ENCODE measurements at places on chromosomes 7 and 10.

DNA sequence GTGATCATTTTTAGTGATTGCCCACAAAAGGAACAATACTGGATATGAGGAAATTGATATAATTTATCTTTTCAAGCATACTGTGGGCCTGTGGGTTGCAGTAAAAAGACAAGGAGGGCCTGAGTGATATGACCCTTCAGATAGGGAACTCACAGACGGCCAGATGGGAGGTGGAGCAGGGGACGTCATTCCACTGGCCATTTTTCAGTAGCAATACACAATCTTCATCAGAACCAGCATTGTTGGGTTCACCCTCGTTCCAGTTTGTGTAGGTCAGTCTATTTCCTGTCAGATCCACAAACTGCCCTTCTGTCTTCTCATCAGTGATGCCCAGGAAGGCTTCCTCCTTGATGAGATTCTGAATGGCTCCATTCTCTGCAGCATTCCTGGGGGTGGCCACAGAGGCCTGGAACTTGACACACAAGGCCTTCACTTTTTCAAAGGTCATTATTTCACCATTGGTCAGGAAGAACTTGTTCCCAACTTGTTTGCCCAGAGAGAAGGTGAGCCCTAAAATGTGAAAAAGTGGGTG lies 4.5 kb downstream of the MBL2 start:
- DNase-seq: no peak

GRCh38 chr10:53570221-53570620 lies 797.6 kb upstream of the MBL2 start:
- no peak for DNase-seq

DNA sequence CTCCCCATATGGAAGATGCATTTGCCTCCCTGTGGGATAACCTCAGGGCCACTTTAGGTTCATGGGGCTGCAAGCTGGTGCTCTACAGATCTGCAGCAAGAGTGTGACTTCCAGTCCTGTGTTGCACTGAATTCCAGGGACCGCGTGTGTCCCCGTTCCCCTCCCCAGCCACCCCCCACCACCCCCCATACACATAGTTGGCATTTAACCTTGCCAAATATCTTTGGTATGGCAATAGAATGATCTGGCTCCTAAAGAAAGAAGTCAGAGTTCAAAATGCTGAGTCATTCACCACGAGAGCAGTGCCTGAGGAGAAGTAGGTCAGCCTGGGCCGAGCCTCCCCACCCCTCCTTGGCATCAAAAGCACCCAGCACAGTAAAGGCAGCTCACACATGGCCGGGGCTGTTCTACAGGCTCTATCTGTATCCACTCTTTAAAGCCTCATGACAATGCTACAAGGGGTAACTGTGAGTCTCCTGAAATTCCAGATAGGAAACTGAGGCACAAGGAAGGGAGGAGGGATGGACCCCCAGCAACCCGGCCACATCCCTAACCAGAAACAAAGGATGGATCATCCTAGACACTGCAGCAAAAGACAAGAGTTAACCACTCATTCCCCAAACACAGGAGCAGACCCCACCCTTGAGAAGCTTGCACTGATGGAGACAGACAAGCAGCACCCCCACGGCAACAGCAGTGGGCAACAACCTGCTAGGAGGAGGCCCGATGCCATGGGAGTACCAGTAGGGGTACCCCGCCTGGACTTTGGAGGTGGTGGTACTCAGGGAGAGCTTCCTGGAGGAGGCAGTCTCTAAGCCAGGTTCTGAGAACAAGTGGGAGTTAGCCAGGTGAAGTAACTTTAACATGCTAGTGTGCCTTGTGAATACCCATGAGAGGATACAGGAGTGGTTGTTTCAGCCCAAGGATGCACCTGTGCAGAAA lies 70.3 kb upstream of the NANOS1 start:
- DNase-seq: no peak

DNA sequence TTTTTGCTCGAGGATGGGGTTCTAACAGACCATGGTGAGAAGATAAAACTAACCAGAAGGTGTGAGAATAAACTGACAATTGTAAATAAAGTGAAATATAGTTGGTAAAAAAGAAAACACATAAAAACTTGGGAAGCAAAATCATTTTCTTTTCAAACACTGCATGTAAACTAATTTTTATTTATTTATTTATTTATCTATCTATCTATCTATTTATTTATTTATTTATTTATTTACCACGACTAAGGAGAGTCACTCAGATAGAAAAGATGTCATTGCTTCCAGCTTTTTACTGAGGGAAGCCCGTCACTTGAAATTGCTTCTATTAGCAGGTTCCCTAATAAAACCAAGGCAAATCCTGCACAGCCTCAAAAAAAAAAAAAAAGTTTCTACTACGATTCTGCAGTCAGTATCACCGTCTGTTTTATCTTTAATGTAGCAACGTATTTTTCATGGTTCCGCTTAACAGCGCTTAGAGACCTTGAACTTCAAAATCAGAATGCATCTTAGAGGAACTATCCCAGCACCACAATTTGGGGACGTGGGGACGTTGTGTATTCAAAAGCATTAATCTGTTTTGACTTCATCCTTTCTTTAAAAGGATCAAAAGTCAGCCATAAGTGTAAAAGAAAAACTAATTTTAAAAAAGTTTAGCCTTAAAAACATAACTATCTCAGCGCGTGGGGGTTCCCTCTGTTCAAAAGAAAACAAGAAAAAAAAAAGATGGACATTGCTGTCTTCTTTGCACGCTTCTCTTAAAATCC lies 33.3 kb upstream of the EBLN1 start:
- no peak for DNase-seq

- DNase-seq: no peak
Measured at GRCh38 chr7:89994483-89994882, 159.8 kb upstream of the STEAP1 start.

All from NCI-H2171 treated with DMSO at 0.1 percent for 48 hours (cell line).